ENCODE measurements at places on chromosomes 5 and 9.

DNA sequence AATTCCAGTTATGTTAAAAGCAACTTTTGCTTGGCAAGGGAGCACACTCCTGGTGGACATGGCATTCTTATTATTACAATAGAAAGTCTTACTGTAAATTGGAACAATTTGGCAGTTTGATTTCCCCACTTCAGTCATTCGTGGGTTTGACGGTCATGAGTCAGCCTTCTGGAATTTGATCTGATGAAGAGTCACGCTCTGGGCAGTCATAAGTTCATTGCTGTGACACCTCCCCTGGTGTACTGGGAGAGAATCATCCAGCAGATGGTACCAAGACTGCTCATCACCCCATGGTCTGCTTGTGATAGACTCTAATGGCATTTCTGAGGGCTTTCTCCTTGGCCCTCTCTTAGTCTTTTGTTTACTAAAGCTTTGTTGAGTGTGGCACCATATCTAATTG is 53.8 kb downstream of the GLRA1 start:
- DNase-seq: no peak

DNA sequence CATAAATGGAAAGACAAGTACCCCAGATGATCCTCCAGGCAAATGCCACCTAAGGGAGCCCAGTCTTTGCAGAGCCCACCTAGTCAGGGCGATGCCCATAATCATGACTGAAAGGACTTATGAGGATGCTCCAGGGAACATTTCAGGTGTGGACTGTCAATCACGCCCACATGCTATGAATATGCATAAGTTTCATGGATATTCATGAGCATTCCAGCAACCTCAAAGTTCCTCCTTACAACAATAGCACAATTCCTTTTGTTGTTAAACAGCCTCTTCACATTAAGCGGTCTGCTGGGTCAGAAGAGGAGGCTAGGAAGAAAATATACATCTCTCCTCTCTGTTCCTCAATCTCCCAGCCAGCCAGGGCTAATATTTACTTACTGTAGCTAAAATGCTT is 161.6 kb downstream of the C5orf15 start:
- no peak for DNase-seq

DNA sequence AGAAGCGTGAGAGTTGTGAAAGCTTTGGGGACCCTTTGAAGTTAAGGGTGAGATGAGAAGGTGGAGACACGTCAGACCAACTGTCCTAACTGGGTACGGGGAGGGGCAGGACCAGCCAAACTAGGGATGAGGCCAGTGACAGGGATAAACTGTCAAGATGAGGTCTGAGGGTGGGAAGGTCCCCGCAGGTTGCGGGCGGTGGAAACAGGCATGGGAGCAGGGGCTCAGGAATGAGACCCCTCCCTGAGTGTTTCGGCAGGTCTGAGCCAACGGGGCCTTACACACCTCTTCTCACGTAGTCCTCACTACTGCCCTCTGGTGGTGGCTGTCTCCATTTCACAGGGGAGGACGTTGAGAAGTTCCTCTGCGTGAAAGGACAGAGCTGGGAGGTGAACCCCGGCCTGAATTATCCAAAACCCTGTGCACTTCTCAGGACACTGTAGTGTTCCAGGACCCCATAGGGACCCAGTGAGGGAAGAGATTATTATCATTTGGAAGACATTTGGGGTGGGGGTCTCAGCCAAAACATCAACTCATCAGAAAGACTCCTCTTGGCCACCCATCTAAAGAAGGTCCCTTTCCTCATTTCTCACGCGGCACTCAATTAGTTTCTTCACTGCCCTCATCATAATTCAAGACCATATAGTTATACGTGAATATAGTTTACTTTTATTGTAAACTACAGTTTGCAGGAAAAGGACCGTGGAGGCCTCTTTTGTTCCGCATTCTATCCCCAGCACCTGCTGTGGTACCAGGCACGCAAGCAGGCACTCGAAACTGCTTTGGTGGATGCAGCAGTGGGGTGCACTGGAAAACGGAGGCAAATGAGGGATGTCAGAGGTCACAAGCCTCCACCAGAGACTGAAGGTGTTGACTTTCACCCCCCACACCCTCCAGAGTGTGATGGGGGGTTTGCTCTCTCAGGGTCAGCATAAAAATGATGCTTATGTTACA is 21.7 kb upstream of the NANS start:
- peak; percentile 86 for DNase-seq

DNA sequence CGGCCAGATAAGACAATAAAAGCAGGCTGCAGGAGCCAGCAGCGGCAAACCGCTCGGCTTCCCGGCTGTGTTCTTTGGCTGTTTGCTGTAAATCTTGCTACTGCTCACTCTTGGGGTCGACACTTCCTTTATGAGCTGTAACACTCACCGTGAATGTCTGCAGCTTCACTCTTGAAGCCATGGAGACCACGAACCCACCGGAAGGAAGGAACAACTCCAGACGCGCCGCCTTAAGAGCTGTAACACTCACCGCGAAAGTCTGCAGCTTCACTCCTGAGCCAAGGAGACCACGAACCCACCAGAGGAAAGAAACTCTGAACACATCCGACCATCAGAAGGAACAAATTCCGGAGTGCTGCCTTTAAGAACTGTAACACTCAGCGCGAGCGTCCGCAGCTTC is 451.7 kb downstream of the AGTPBP1 start:
- DNase-seq: no peak

- no peak for DNase-seq
These were observed 17.8 kb downstream of the DMRT1 start for GRCh38 chr9:859251-859650.

DNA sequence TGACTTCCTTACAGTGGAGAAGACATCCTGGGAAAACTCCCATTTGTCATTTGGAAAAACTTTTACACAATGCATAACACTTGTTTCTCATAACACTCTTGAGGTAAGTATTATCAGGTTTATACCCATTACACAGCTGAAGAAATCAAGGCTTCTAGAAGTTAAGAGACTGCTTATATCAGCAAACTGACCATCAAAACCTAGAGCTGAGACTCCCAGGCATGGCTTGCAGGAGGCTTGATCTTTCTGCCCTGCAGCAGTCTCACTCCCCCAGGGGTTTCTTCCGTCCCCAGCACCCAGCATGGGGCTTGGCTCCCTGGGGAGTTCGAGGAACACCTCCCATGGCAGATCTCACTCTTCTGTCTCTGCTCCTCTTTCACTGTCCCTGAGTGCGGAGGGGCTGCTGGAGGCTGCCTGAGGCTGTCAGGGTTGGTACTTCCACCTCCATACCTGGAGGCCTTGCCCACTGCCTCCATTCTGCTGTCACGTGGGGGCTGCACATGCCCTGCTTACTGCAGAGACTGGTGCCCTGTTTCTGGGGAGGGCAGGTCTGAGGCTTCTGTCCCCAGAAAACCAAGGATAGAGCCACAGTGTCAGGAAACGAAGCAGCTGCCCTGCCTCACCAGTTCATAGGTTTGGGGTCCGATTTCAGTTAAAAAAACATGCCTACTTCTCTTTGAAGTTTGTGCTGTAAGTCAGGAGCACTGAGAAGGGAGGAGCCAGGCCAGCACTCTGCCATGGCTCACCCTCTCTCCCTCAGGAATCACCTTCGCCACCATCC is 202.5 kb downstream of the PAX5 start:
- DNase-seq: no peak

- no peak for DNase-seq
These were observed 99.9 kb downstream of the PRR16 start for GRCh38 chr5:120564013-120564412.

DNA sequence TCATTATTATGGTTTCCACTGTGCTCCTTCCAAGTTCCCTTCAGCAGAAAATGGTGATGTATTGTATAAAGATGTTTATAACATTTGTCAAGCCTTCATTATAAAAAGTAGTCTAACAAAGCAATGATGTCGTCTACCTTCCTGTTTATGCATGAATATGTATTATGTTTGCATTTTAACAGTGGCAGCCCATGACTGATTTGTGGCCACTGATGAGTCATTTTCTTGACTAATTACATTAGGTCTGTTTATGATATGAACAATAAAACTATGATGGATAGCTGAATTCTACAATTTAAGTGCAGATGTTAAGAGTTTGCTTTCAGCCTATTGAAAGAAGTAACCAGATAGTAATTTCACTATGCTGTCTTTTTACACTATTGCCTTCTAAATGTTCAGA is 75.4 kb upstream of the ADAMTS19 start:
- DNase-seq: no peak

DNA sequence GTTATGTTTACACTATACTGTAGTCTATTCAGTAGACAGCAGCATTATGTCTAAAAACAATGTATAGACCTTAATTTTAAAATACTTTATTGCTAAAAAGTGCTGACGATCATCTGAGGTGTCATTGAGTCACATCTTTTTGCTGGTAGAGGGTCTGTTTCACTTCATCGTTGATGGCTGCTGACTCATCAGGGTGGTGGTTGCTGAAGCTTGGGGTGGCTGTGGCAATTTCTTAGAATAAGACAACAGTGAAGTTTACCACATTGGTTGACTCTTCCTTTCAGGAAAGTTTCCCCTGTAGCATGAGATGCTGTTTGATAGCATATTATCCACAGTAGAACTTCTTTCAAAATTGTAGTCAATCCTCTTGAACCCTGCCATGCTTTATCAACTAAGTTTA is 150.3 kb downstream of the FBXL7 start:
- DNase-seq: no peak

GRCh38 chr5:100708645-100709171 is 173.5 kb downstream of the FAM174A start:
- no peak for DNase-seq

- no peak for DNase-seq
These were observed 206.9 kb downstream of the GABBR2 start for GRCh38 chr9:98501819-98502218.

DNA sequence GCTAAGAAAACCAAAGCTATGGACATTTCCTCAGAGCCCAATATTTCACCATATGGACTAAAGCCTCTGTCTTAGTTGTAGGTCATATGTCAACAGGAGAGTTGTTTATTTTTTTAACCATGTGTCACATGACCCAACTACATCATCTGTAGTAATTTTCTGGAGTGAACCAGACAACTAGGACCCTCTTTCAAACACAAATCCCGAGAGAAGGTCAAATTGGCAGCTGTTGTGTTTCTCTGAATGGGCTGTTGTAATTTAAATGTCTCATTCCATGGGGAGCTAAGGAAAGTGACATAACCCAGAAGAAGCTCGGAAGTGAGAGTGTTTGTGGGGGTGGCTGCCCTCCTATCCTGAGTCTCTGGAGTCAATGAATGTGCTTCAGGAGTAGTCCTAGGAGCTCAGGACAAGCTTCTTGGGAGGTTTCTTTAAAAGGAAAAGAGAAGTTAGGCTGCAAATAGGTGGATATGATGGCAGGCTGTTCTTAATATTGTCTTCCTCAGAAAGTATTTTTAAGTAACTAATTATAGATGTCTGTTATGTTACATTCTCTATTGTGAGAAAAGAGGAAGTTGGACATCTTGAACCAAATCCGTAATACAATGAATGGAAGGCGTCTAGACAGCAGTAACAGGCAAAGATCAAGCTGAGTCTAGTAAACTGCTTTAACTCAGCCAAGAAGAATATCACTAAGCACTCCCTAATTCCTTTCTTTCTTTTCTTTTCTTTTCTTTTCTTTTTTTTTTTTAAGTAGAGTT is 50.1 kb downstream of the TMEM167A start:
- no peak for DNase-seq

GRCh38 chr5:14447958-14448911 is 133.4 kb upstream of the OTULINL start:
- DNase-seq: no peak

DNA sequence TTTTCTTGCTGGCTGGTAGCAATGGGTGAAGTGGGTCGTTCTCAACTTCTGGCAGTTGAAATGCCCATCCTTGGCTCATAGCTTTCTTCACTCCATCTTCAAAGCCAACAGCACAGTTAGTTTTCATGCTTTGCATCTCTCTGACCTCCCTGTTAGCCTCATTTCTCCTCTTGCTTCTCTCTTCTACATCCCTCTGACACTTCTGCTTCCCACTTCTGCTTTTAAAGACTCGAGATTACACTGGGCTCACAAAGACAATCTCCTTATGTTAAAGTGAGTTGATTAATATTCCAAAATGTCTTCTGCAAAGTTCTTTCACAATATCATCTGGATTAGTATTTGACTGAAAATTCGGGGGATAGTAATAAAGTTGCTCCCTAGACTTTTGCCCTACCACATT is 684.8 kb upstream of the CCNG1 start:
- DNase-seq: no peak

DNA sequence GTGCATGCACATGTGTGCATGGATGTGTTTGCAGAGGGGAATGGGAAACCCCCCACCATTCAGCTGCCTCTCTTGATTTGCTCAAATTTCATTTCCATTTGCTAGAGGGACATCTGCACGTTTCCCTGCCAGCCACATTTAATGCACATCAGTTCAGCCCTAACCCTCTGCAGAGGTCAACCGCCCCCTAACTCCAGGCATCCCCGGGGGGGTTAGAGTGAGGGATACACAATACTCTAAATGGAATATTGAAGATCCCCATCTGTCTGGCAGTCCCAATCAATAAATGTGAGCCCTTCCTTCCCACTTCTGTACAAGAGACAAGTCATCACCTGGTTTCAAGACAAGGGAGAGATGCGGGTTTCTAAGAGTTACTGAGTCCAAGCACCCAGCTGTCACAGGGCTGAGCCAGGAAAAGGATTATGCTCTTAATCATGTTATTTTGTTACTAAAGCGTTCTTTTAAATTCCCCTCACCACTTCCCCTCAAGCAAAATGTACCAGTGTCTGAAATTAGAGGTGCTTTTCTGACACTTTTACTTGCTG is 134.1 kb downstream of the SEMA6A start:
- DNase-seq: no peak

GRCh38 chr9:556199-556598 is 285.3 kb upstream of the DMRT1 start:
- no peak for DNase-seq

GRCh38 chr5:154755361-154756008 is at the start of gene LARP1:
TSS of gene LARP1 (plus strand) at chr5:154755377. CDS start at chr5:154755758, 381 bp downstream.
- DNase-seq: peak; percentile 44

GRCh38 chr9:85224729-85225128 is 517.0 kb downstream of the AGTPBP1 start:
- DNase-seq: no peak

DNA sequence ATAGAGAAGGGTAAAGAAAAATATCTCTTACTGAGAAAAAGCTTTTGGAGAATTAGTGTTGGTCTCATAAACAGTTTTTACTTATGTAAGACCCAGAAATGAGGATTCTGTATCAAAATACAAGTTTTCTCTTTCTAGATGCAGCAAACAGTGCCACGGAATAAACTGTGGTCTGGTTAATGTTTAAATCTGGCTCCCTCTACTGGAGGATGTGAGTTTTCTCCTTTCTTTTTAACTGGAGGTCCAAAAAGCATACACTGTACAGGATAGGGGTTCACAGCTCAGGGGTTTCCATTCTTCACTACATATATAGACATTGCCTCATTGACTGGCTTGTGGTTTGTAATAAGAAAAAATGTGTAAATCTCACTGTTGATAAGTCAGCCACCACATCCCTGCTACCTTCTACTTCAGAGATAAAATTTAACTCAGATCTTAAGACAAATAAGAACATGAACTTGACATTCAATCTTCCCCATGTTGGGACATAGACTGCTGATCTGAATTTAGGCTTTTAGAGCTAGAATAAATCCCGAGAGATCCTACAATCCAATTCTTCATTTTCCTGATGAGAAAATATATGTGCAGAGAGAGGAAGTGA is 98.9 kb downstream of the CFAP95 start:
- DNase-seq: no peak

GRCh38 chr9:4334410-4334813 is 34.5 kb upstream of the GLIS3 start:
- peak; percentile 12 for DNase-seq

GRCh38 chr9:20082406-20082805 is 293.6 kb upstream of the SLC24A2 start:
- DNase-seq: no peak

- DNase-seq: no peak
These were observed 190.7 kb upstream of the TAS2R1 start for GRCh38 chr5:9820691-9821449.

- no peak for DNase-seq
These were observed 69.9 kb downstream of the CYFIP2 start for GRCh38 chr5:157335534-157336422.

Data from endothelial cell (in vitro differentiated cells).